ENCODE measurements at places on chromosomes 11 and 22.

- DNase-seq: no peak
These were observed 5.1 kb downstream of the MB start for GRCh38 chr22:35611891-35612576.

DNA sequence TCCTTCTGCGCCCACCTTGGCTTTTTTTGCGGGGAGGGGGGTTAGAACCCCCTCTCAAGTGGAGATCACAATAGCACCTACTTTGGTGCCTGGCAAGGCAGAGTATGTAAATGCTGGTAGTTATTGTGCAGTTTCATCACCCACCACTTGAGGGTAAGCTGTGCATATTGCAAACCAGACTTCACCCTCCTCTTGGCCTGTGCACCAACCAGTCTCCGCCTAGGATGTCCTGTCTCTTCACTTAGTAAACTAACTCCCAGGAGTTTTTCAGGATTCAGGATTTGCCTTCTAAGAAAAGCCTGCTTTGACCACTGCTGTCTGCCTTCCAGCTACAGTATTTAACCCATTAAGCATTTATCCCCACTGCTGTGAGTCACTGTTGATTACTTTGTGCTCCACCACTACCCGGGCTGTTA, 2.0 kb upstream of the UBXN1 start:
- no peak for DNase-seq

- DNase-seq: no peak
These were observed 35.8 kb downstream of the CSTPP1 start for GRCh38 chr11:46972343-46972742.

DNA sequence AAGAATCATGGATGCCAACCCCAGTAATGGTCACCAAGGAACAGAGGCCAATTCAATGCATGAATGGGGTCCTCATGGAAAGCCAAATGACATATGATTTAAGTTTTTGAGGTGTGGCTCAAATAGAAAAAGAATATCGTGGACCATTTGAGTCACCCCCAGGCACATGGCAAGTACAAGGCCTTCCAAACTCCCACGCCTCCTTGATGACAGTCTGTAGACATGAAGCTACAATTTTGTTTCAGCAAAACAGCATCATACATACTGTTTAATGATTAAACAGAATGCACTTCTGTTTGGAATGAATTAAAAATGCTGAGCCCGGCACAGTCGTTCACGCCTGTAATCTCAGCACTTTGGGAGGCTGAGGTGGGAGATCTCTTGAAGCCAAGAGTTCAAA, 7.4 kb downstream of the FADD start:
- DNase-seq: no peak

- DNase-seq: no peak
These were observed 22.7 kb downstream of the LINC01488 start for GRCh38 chr11:69504127-69504526.

GRCh38 chr11:77026743-77027142, 7.5 kb upstream of the B3GNT6 start:
- no peak for DNase-seq

GRCh38 chr11:66363187-66363601, 8.4 kb downstream of the SLC29A2 start:
- no peak for DNase-seq

DNA sequence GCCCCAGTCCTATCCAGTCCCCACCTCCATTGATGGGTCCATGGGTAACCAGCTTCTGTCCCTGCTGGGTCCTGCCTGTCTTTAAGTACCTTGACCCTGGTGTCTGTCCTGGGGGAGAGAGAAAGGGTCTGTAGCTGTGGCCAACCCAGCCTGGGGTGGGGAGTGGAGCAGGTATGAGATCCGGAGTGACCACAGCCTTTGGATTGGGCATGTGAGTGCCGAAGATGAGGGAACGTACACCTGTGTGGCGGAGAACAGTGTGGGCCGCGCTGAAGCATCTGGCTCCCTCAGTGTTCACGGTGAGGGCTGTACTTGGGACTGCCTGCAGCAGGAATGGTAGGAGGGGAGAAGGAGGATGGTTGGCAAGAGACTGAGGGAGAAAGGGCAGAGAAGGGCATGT, 5.2 kb downstream of the ROBO3 start:
- DNase-seq: no peak

- DNase-seq: no peak
These were observed 309.3 kb downstream of the CASP12 start for GRCh38 chr11:104588970-104589369.

DNA sequence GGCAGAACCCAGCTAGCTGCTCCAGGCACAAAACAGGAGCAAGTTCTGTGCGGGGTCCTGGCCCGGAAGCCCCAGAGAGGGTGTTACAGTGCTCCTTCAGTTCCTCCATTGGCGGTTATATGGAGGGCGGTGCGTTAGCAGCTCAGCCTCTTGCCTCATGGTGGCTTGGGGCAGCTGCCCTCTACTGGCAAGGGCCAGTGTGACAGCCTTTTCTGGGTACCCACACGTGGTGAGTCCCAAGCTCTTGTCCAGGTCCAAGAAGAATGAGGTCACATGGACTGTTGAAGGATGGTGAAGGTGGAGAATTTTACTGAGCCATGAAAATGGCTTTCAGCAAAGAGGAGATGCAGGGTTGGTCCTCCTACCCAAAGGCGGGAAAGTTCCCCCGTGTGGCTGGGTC, 100.5 kb downstream of the WT1 start:
- DNase-seq: no peak

- no peak for DNase-seq
These were observed 155.0 kb upstream of the CCDC90B start for GRCh38 chr11:83441171-83441570.

DNA sequence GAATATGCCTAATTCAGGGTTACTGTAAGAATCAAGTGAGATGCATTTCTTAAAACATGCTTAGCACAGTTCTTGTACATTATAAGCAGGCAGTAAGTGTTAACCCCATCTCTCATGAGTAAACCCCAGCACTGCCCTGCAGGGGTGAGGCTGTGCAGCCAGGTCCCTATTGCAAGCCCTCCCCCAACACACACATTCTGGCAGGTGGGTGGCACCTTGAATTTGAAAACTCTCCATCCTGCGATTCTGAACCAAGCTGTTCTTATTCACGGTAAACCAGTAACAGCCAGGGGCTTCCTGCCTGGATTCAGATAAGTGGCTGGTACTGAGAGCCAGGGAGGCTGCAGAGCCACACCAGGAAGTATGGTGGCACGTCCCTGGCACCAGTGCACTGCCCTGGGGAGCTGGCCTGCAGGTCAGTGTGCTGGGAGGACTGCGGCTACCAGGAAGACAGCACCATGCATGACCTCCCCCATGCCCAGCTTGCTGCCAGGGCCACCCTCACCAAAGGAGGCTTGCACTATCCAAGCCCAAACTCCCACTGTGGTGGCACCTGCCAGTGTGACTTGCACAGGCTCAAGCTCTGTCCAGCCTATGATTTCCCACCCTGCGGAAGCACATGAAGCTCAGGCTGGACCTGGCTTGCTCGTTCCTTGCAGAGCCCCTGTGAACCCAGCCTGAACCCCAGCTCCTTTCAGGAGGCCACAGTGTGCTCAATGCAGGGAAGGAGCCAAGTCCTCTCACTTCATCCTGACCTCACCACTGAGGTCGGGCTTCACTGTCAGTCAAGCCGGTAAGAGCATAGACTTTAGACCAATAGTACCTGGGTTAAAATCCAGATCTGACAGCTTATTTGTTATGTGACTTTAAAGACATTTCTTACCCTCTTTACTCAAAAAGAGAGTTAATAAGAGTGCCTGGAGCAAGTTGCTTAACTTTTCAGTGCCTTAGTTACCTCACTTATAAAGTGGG, 88.1 kb downstream of the MICAL2 start:
- no peak for DNase-seq

- DNase-seq: peak; percentile 73
These were observed 8.1 kb downstream of the SCARF2 start for GRCh38 chr22:20429254-20430100.

DNA sequence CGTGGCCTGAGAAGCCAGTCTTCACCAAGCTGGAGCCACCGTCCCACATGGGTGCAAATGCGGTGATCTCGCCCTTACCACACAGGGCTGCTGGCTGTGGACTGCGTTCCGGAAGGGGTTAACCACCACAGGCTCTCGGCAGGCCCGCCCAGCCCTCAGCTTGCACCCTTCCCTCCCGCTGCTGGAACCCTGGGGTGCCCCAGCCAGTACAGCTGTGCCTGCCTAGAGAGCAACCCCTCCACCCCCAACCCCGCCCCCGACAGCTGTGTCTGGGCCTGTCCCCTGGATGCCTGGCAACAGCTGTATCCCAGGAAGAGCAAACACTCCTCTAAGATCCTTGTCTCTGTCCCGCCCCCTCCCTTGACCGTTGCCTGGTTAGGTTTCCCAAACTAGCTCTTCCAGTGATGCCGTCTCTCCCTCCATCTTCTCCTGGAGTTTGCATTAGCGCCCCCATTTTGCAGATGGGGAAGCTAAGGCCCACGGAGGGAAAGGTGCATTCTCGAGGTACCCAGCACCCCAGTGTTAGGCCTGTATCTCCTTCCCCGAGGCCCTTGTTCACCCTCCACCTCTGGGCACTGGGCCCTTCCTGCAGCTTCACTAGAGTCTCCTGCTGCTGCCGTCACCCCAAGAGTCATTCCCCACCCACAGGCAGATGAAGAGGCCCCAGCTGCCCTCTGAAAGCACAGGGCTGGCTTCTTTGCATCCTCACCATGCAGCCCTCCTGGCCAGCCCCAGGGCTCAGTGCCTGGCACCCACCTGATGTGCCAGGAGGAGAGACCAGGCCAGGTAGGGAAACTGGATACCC, 12.6 kb upstream of the COX8A start:
- DNase-seq: no peak

GRCh38 chr22:24156141-24156912, 25.0 kb upstream of the SUSD2 start:
- DNase-seq: peak; percentile 80

- no peak for DNase-seq
These were observed 326.2 kb downstream of the TBC1D22A start for GRCh38 chr22:47088480-47089158.

GRCh38 chr11:60870733-60871377, 3.5 kb downstream of the ZP1 start:
- no peak for DNase-seq

- DNase-seq: peak; percentile 20
These were observed 19.6 kb downstream of the BRD1 start for GRCh38 chr22:49807780-49808708.

DNA sequence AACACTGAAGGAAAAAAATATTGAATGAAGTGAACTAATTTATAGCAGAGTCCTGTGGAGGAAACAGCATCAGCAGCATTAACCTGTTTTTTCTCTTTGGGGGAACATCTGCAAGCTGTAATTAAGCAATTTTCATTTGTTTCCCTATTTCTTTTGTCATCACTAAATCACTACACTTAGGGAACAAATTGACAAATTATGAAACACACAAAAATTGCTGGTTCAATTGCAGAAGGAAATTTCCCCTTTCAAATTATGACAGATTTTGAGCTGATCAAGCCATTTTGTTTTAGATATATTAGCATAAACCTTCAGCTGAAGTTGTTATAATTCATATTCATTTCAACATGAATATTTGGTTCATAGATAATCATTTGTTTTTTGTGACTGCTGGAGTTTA, 22.2 kb upstream of the RAG2 start:
- DNase-seq: no peak

DNA sequence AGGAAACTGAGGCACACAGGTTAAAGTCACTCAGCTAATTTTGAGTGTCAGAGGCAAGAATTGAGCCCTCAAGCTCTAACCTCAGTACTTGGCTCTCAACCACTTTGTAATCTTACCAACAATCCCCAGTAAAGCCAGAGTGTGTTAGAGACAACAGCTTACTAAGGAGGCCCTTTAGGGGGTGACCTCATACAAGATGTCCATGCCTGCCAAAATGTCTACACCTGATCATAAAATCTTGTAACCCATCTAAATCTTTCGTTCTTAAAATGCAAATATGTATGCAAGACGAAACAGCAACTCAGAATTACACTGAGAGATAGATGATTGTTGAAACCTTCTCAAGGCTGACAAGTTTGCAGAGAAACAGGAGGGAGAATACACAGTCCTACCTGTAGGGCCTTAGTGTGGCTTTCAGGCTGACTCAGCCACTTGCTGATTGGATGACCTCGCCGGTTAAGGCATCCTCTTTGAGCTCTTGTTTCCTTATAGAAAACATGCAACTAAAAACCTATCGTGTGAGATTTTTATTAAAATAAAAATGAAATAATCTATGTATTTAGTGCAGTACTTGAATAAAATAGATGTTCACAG, 143.2 kb downstream of the OPCML start:
- no peak for DNase-seq

DNA sequence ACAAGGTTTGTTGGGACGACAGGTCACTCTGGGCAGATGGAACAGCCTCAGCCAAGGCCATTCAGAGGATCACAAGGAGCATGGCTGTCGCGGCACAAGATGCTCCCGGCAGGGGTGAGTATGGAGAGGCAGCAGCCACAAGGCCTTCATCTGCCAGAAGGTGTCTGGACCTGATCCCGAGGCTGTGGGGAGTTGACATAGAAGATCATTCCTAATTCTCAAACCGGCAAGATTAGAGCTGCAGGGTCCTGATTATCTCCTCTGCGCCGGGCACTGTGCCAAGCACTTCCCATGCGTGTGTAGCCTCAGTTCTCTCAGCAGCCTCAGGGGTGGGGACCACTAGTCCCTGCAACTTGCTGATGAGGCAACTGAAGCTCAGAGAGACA, 32.3 kb upstream of the RFPL3 start:
- DNase-seq: no peak

- no peak for DNase-seq
These were observed 3.7 kb upstream of the MS4A10 start for GRCh38 chr11:60781286-60781980.

DNA sequence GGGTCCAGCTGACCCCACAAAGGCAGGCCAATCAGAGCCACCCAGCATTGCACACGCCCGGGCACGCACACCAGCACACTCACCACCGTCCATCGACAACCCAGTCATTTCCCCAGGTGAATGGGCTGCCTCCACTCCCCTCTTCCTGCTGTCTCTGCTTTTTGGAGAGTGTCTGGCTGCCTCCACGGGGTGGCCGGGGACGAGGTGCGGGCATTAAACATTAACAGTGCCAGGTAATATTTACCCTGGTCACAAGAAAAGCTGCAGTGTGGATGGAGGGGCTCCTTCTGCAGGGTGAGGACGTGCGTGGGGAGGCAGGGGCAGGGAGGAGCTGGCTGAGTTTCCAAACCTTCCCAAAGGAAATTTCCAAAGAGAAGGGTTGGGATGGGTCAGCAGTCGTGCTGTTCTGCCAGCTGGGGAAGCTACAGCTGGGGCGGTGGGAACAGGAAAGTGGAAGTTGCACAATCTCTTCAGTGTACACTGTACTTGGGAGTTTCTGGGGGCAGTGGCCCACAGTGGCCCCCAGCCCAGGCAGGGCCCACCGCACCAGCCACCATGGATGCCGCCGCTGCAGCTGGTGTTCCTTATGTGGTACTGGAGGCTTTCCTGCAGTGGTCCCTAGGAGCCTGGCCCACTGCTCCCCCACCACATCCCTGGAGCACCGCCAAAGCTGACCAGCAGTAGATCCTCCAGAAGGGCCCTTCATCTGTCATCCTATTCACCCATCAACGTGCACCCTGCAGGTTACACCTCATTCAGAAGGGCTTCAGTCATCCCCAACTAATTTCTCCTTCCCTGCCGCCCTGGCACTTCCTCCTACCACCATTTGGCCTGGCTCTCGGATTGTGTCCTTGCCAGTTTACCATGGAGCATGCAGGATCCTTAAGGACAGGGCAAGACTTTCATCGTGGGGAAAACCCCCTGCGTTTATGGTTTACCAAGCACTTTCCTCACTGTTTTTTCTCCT, at the start of gene FXYD2:
TSS of gene FXYD2 (minus strand) at position 174 of the 967 bp plus-strand sequence. CDS start at position 108, 66 bp downstream.
- DNase-seq: no peak

GRCh38 chr11:119876841-119877240, 147.8 kb upstream of the NECTIN1 start:
- no peak for DNase-seq

- no peak for DNase-seq
These were observed 277.5 kb downstream of the CTTN start for GRCh38 chr11:70675697-70676374.

Data from activated CD4-positive, alpha-beta T cell treated with anti-CD3 and anti-CD28 coated beads, Interleukin-2, amount 50 U/mL, for 4 hours (primary cell).